SJCRH30 (cell line): ENCODE measurements at places on chromosomes 3 and 15. TPM values are rescaled to one million over a fixed set of nuclear protein-coding genes. Genes with fewer than 3 reads are reported as not detected.

FGF7 gene
- total RNA-seq = 28.8 and 31.2 TPM in 2 replicates

TNFAIP8L3 gene
- 0.04 and 0.05 TPM in 2 replicates for total RNA-seq

TMEM62 gene
- total RNA-seq = 3.0 and 3.1 TPM in 2 replicates

TMED3 gene
- total RNA-seq = 31.9 and 36.0 TPM in 2 replicates

ANKRD63 gene
- 0.12 and 0.35 TPM in 2 replicates for total RNA-seq

CHL1 gene
- total RNA-seq = not detected in 2 replicates

GOLGA6L7 gene
- 0.06 and 0.15 TPM in 2 replicates for total RNA-seq

CMTM8 gene
- total RNA-seq = 3.3 and 4.2 TPM in 2 replicates

ACKR2 gene
- not detected in 2 replicates for total RNA-seq

WDR72 gene
- not detected in 2 replicates for total RNA-seq

THRB gene
- not detected in 2 replicates for total RNA-seq

SKOR1 gene
- total RNA-seq = 3.1 and 4.5 TPM in 2 replicates

FBXO40 gene
- total RNA-seq = 0.02 and 0.03 TPM in 2 replicates

ADAMTSL3 gene
- total RNA-seq = 0.05 and 0.22 TPM in 2 replicates

POLR2M gene
- total RNA-seq = 329 and 416 TPM in 2 replicates

COMMD2 gene
- 50.6 and 58.1 TPM in 2 replicates for total RNA-seq

FRG2C gene
- total RNA-seq = not detected in 2 replicates

CSPG5 gene
- 0.73 and 1.1 TPM in 2 replicates for total RNA-seq

PLA2G4F gene
- total RNA-seq = not detected in 2 replicates

ENTPD3 gene
- total RNA-seq = not detected in 2 replicates

GNAI2 gene
- total RNA-seq = 63.8 and 64.7 TPM in 2 replicates

DUOX1 gene
- not detected in 2 replicates for total RNA-seq

TM6SF1 gene
- total RNA-seq = 4.1 and 5.4 TPM in 2 replicates

MINAR1 gene
- total RNA-seq = 0.69 and 0.79 TPM in 2 replicates

GOLGA8K gene
- 0.18 and 0.26 TPM in 2 replicates for total RNA-seq

LRRN1 gene
- 15.7 and 20.2 TPM in 2 replicates for total RNA-seq

CHRM5 gene
- total RNA-seq = not detected in 2 replicates

PDHB gene
- total RNA-seq = 60.4 and 63.7 TPM in 2 replicates

SPRED1 gene
- 31.9 and 35.1 TPM in 2 replicates for total RNA-seq

ALG1L2 gene
- total RNA-seq = 0.46 TPM in 1 of 2 replicates, not detected in the other

AMIGO3 gene
- total RNA-seq = 3.9 and 4.2 TPM in 2 replicates

DNAH12 gene
- 1.3 and 1.4 TPM in 2 replicates for total RNA-seq

SV2B gene
- not detected in 2 replicates for total RNA-seq

AGBL1 gene
- 0.08 TPM in 1 of 2 replicates, not detected in the other for total RNA-seq

TGM4 gene
- total RNA-seq = not detected in 2 replicates

MYRIP gene
- total RNA-seq = not detected in 2 replicates

GP9 gene
- total RNA-seq = not detected in 2 replicates

DZIP1L gene
- 11.0 and 19.7 TPM in 2 replicates for total RNA-seq

VIPR1 gene
- total RNA-seq = not detected in 2 replicates

TTC21A gene
- total RNA-seq = 0.36 and 0.56 TPM in 2 replicates

TRAT1 gene
- total RNA-seq = 0.08 TPM in 1 of 2 replicates, not detected in the other

SLC28A1 gene
- total RNA-seq = not detected in 2 replicates

SLC22A14 gene
- total RNA-seq = not detected in 2 replicates

DPP8 gene
- total RNA-seq = 30.7 and 34.7 TPM in 2 replicates

CACNA2D2 gene
- total RNA-seq = not detected in 2 replicates

CPNE4 gene
- 0.04 and 0.10 TPM in 2 replicates for total RNA-seq

MKRN2OS gene
- total RNA-seq = not detected in 2 replicates

SLC22A13 gene
- total RNA-seq = 0.08 and 0.10 TPM in 2 replicates

TRPC1 gene
- total RNA-seq = 18.6 and 21.0 TPM in 2 replicates

SEMA3G gene
- total RNA-seq = 0.03 and 0.10 TPM in 2 replicates

DUOXA1 gene
- total RNA-seq = 0.04 TPM in 1 of 2 replicates, not detected in the other

SAMMSON gene
- total RNA-seq = 0.08 TPM in 1 of 2 replicates, not detected in the other

CPNE9 gene
- 0.06 TPM in 1 of 2 replicates, not detected in the other for total RNA-seq

C3orf22 gene
- total RNA-seq = not detected in 2 replicates

UBAP1L gene
- 0.59 and 0.73 TPM in 2 replicates for total RNA-seq

KLHL40 gene
- 0.59 and 0.71 TPM in 2 replicates for total RNA-seq

ROBO2 gene
- total RNA-seq = 14.0 and 14.3 TPM in 2 replicates

CD200R1 gene
- total RNA-seq = 0.08 and 0.15 TPM in 2 replicates
